ENCODE measurements at places on chromosomes 2 and 18.

- DNase-seq, result peak; percentile 6
These were observed 7.3 kb downstream of the KIF1A start for GRCh38 chr2:240812721-240813120.

DNA sequence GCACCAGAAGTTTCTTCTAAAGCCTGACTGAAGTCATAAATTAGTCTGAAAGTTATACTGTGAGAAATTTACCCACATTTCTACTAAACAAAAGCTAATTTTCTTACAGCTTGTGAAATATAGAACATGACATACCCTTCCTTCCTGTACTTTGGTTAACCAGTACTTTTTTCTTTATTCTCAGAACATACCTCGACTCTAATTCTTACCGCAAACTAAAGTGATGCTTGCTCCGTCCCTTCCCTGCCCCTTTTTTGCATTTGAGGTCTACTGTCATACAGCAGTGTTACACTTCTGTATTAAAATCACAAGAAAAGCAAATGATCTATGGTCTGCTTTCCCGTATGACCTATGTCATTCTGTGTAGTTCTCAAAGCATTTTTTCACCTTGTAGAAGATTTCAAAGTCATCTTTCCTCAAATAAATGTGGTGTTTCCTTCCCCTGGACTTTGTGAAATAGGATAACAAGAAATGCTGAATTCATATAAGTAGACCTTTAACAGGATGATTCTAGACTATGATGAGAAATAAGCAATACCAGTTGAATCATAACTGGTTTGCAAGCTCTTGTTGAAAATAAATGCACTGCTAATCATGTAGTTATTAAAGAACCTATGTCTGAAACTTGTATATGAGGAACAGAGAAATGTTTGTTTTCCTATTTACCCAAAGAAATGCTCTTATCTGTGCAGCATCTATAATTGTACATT lies 30.4 kb downstream of the CYTIP start:
- no peak for DNase-seq

DNA sequence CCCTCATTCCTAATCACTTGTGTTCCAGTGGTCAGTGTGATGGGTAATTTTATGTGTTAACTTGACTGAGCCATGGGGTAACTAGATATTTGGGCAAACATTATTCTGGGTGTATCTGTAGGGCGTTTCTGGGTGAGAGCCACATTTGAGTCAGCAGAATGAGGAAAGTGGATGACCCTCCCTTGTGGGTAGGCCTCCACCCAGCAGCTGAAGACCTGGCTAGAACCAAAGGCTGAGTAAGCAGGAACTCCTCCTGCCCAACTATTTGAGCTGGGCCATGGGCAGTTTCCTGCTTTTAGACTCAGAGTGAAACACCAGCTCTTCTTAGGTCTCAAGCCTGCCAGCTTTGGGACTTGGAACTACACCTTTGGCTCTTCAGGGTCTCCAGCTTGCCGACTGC lies 141.8 kb downstream of the ACKR3 start:
- DNase-seq, result no peak

DNA sequence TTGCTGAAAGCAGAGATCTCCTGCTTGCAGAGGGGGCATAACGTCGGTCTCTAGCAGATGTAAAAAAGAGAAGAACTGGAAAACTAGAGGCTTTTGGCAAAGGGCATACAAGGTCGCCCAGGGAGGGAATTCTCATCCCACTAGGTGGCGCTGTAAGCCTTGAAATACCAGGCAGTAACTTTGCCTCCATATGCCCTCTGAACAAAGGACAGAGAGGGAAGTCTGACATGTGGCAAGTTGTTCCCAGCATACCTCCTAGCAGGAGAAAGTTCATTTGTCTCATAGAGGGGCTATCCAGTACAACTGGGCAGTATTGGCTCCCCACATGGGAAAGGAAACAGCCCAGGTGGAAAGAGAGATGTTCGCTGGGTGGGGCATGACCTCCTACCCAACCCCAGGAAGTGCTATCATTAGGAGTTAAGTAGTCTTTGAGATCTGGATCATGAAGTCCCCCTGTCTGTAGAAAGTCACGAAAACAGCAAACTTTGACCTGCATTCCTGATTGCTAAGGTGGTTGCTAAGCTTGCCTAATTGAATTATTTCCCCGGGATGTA lies 39.9 kb downstream of the STK17B start:
- peak; percentile 88 for DNase-seq

GRCh38 chr2:18991177-18992168 lies 366.9 kb downstream of the OSR1 start:
- no peak for DNase-seq

- peak; percentile 38 for DNase-seq
These were observed 76.4 kb downstream of the EPHA4 start for GRCh38 chr2:221495731-221496130.

DNA sequence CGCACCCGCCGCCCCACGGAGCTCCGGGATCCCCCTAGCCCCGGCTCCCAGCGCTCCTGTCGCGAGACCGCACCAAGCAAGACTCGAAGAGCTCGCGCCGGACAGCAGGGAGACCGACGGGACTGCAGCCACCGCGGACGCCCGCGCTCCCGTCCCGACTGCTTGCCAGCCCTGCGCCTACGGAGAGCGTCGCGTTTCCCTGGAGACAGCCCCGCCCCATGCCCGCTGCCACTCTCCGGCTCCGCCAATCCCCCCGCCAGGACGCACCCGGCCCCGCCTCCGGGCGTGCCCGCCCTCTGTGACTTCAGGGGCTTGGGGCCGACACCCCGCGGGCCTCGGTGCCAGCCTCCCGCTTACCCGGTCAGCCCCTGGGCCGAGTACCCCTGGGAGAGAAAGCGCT lies at the start of gene ANKMY1:
Gene ANKMY1, minus strand, starts transcription at position 181 of the 400 bp plus-strand sequence. CDS start 653 bp downstream, outside the sequence.
- no peak for DNase-seq

DNA sequence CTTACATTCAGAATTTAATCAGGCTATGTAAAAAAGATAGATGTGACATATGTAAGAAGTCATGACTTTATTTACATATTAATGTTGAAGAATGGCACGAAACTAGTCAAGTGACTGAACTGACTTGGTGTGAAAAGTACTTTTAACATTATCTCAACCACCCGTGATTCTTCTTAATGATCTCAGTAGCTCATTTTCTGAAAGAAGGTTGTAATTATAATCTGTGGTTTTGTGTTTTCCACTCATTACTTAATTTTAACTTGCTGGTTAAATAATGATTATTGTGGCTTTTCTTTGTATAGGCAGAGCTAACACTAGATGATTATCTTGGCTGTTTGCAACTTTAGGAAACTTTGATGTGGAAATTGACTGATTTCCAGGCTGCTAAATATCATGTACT lies 18.5 kb downstream of the KCNJ13 start:
- no peak for DNase-seq

- no peak for DNase-seq
These were observed 17.2 kb downstream of the EEF1B2 start for GRCh38 chr2:206176901-206177300.

DNA sequence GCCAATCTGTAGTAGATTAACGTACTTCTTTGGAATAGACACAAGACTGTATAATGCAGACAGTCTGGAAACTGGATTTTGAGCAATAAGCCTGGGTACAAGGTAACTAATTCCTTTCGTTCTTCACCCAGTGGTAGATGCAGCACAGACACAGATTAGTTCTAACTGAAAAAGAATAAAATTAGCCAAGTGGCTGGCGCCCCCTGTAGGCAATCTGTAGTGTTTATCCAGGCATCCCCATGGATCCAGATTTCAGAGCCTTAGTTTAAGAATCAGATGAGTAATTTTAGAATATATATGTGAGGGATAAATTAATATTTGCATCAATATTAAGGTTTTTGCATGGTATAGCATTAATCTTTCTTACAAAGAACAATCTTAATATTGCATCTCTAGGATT lies 563.9 kb downstream of the DCC start:
- DNase-seq, result peak; percentile 56

- DNase-seq, result no peak
These were observed 99.5 kb upstream of the NPAS2 start for GRCh38 chr2:100720445-100720844.

DNA sequence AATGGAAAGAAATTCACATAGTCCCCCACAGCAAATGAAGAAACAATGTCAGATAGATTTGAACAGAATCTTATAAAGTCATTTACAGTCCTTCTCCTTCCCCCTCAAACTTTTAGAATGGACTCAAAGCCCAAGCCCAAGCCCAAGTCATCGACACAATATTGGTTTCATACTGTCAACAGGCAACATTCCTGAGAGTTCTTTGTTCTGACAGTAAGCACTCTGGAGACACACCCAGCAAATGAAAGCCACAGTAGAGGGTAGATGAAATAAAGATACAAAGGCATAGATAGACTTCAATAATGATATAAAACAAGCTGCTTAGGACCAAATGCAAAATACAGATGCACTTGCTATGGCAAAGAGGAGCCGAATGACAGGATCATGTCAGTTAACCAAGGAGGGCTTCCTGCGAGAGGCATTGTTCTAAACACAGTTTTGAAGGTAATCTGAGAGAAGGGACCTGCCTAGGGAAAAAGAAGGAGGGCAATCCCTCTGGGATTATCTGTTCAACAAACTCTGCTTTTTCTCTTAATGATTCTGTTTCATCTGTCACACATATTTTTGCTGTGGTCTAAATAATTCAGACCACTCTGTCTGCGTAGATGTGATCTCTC lies 97.1 kb upstream of the MAP4K3 start:
- DNase-seq, result peak; percentile 56

DNA sequence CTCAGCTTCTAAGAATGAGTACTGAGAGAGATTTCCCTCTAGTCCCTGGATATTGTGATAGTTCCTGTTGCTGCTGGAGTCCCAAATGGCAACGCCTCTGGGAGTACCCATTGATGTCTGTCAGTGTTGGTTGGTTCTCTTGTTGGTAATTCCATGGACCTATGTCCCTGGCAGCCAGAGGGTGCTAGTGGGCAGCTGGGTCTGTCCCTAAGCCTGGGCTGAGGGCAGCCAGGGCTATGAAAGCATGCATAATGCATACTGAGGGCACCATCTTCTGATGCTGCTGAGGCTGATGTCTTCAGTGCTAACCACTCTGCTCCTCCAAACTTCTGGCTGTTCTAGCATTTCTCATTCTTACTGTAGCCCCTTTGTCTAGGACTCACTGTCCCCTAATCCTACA lies 35.9 kb downstream of the NABP1 start:
- no peak for DNase-seq

DNA sequence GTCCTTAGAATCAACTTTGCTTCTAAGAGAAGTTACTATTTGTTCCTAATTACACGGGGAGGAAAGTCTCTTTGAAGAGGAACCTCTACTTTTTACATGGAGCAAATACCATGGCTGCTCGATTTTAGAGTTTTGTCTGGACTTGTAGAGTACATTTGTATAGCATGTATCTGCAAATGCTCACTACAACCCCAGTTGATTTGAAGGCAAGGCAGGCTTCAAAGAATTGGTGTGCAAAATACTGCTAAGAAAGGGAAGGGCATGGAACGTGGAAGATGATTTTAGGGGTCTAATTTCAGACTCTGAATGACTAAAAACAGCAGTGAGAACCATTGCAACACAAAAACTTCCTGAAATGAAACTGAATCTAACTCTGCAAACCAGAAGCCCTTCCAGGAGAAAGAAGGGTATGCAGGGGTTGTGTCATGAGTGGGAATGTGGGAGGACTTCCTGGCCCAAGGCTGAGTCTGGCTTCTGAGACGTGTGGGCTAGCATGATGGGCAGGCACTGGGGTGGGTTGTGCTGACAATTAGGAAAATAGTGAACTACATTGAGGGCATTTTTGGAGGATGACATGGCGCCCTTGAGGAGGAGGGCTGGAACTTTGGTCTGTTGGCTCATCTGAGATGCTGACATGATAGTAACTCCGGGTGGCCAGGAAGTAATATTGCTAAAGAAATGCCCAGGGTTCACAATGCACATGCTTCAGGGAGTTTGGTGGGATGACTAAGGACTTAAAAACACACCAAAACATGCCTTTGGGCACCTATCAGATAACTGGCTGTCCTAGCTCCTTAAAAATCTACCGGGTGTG lies 18.9 kb upstream of the IL1R2 start:
- DNase-seq, result no peak

- peak; percentile 62 for DNase-seq
These were observed 749 bp upstream of the PTMA start for GRCh38 chr2:231707625-231707926.

- peak; percentile 55 for DNase-seq
These were observed 794 bp downstream of the DLX2 start for GRCh38 chr2:172101821-172102390.

GRCh38 chr18:63433334-63433866 lies 11.1 kb upstream of the VPS4B start:
- no peak for DNase-seq
